ENCODE measurements at places on chromosomes 3 and 15.

GRCh38 chr15:74783072-74783807 lies 1.4 kb downstream of the CSK start:
- peak; percentile 53 for DNase-seq

DNA sequence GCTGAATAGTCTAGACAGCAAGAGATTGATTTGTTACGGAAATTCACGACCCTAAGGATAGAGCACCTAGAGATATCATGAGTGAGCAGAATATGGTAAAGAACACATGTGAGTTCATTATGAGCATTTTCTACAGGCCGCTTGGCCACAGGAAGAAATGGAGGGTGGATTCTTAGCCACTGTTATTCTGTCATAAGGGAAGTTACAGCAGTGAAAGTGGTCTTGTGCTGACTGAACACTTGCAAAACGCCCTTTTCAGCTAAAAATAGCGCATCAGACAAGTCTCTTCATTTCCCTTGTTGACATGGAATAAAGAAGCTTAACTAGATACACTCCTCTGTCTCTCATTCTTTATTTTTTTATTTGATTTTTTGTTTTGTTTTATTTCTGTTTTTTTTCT lies 19.8 kb downstream of the DGKG start:
- DNase-seq, result no peak

DNA sequence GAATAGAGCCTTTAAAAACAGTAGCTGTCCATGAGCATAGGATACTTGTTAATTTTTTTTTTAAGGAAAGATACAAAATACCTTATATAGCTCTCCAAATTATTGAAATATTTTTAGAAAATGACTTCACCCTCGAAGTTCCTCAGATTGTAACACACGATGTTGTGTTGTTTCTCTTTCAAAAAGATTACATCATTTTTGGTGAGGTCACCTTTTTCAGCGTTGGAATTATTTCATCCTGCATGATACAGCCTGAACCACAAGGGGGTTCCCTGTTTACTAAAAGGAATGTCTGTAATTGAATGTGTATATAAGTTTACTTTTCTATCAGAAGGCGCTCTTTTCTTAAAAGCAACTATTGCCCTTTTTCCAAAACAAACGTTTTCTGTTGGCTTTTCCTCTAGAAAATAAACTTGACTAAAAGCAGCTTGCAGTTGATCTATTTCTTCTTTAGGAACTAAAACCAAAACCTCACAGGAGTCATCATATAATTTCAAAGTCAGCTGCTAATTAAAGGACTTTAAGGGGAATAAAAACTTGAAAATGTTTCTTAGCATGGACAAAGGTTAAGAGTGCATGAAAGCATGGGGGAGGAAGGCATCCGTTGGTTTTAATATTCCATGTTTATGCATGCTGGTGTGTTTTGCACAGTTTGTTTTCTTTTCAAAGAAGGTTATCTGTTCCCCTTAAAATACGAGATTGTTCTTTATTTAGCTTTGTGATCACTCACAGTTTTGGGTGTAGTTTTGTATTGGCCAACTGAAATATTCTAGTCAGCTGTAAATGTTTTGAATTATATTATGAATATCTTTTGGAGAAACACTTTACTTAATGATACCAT lies 29.4 kb downstream of the LYSMD4 start:
- peak; percentile 57 for DNase-seq

- DNase-seq, result no peak
Observed at GRCh38 chr3:75906555-75907112, 121.3 kb upstream of the ZNF717 start.

DNA sequence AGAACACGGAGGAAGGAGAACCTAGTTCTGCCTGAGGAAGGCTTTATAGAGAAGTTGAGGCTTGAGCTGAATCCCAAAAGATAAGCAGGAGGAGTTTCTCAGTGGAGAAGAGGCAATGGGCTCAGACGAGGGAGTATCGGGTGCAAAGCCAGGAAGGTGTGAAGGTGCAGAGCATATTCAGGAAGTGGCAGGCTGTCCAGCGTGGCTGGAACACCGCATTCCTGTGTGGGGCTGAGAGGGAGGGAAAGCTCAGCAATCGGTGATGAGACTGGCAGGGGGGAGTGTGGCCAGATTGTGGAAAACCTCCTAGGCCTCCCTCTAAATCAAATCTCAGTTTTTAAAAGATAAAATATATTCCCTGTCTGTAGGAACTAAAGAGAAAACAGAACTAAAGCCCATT lies 63.0 kb downstream of the ARHGAP31 start:
- no peak for DNase-seq

DNA sequence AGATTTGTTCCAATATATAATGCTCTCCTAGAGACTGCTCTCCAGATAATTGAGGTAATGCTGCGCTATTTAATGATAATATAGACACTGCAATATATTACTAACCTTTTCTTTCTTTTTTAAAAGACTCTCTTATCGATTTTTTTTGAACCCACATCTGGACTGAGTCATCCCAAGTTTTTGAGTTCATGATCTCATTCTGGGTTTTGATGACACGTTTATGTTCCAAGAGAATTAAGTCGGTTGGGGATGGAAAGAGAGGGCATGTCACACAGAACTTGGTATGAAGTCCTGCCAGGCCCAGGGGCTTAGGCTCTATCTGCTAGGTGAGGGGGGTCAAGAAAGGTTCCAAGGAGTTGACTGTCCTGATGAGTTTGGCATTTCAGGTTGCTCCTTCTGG lies 431.1 kb downstream of the MFSD1 start:
- DNase-seq, result no peak

DNA sequence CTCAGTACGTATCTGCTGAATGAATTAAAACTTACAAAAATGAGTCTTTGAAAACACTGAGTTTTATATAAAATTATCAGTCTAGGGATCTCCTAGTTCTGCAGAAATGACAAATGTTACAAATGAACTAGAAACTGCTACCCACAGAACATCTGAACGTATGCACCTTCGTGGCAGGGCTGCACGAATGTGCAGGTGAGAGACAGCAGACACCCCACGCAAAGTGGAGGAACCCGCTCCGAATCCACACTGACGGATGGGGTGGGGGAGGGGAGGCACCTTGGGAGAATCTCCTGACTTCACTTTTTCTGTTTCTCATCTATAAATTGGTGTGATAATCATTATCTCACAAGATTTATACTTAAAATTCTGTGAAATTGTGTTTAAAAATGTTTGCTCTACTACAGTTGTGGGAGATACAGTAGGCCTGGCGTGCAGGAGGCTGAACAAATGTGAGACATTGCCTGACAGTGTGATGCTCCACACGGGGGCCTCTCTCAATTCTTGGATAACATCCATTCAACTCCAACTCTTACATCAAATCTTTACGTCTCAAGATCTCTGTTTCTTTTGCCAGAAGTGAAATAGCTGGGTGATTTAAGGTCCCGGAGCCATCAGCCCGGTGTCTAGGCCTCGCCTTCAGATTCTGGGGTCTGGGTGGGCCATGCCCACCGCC lies 86.9 kb downstream of the ATP10A start:
- no peak for DNase-seq

DNA sequence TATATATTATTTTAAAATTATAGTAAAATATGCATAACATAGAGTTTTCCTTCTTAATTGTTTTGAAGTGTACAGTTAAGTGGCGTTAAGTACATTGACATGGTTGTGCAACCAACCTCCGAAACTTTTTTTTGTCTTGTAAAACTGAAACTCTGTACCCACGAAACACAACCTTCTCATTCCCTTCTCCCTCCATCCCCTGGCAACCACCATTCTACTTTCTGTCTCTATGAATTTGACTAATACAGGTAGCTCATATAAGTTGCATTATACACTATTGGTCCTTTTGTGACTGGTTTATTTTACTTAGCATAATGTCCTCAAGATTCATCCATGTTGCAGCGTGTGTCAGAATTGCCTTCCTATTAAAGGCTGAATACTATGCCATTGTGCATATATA lies 179.4 kb downstream of the SATB1 start:
- DNase-seq, result no peak

DNA sequence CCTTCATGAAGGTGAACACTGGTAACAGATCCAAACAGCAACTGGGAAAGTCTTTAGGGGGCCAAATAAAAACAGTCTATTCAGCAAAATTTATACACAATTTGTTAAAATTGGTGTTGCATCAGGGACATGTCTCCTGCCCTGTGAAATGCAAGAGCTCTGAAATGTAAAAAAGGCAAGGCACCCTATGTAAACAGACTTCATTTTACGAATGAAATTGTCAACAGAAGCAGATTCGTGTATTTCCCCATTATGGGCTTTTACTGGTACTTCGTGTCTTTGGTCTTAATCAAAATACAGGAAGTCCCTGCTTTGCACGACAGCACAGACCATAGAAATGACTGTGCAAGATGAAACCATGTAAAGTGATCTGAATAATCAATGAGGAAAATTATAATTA lies 127.3 kb upstream of the THBS1 start:
- DNase-seq, result peak; percentile 8

GRCh38 chr3:72998466-72998865 lies 1.9 kb downstream of the PPP4R2 start:
- DNase-seq, result no peak

DNA sequence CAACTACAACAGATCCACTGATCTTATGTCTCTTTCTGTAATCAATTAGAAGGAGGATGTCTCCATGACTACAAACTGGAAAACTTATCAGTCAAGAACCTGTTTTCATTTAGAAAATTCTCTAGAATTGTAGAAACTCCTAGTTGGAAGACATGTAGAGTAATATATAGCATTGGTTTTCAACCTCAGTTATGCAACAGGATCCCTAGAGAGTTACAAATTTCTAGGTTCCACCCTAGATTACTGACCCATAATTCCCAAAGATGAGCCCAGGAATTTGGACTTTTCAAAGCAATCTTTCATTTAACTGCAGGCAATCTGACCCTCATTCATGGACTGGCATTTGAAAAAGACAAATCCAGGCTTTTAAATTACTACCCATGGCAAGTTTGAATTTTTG lies 116.9 kb upstream of the RAP2B start:
- no peak for DNase-seq

GRCh38 chr15:38424101-38424552 lies 29.8 kb upstream of the FAM98B start:
- DNase-seq, result no peak

DNA sequence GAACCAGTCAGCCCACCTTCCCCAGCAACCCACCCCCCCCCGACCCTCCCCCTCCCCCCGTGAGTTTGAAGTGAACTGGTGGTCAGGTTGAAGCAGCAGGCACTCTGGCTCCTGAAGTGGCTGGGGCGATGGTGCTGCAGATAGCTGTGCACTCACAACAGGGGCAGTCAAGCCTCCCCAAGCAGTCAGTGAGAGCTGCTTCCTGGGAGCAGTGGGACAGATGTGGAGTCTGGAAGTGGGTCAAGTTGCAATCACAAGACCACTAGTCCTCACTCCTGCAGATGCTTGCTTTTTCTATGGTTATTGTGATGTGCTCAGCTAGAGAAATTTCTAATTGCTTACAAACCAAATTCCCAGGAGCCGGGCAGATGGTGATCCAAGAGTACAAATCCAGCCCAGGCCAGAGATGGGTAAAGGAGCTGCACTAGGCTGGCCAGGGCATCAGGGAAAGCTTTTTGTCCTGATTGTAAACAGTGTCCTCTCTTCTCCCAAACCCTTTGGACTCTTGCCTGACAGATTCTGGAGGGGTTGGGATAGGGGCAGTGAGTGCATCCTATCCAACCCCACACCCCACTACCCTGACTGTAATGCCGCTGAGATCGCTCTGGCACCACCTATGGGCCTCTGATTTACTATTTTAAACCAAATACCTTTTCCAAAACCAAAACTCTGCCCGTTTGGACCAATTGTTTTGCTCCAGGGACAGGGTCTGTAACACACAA lies 9.8 kb upstream of the CLPX start:
- no peak for DNase-seq

DNA sequence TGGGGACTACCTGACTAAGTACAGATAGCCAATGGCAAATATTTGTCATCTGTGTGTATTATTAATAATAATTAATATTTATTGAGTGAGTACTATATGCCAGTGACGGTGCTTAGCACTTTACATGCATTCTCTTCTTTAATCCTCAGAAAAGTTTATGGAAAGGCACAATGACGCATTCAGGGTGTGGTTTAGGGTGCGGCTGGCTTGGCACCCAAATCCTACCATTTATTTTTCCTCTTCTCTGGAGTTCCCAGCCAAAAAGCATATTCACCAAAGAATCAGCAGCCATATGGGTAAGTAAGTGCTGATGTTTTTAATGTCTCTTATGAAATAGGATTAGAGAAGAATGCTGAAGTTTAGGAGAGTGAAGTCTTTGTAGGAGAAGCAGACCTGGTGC lies 140.4 kb upstream of the TP63 start:
- DNase-seq, result no peak

DNA sequence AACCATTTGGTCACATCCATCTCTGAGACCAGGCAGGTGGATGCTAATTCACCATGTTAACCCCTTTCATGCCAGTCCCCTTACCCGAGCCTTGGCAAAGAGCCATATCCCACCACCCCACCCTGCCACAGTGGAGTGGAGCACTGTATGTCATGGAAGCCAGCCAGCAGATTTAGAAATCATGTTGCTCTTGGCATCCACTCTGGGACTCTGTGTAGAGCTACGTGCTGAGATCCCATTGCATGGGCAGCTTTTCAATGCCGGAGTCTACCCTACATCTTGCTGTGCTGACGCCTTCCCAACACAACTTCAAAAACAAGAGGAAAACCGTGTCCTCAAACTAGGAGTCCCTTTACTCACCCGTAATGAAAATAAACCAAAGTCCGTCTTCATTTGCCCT lies 131.0 kb downstream of the NTRK3 start:
- DNase-seq, result no peak

DNA sequence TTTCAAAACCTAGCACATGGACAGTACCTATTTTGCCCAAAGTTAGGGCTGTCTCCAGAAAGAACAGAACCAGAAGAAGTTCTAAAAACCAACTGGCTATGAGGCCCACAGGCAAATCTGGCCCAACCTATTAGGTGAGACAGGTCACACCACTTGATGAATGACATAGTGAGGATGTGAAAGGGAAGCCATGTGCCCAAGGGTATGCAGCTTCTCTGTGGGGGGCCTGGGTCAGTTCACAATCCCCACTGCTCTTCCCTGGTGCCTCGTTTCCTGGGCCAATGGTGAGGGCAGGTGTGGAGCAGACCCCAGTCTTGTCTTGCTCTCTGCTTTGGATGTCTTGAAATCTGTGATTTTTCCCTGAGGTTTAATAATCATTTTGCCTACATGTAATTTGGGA lies 8.9 kb downstream of the INSYN1 start:
- no peak for DNase-seq

DNA sequence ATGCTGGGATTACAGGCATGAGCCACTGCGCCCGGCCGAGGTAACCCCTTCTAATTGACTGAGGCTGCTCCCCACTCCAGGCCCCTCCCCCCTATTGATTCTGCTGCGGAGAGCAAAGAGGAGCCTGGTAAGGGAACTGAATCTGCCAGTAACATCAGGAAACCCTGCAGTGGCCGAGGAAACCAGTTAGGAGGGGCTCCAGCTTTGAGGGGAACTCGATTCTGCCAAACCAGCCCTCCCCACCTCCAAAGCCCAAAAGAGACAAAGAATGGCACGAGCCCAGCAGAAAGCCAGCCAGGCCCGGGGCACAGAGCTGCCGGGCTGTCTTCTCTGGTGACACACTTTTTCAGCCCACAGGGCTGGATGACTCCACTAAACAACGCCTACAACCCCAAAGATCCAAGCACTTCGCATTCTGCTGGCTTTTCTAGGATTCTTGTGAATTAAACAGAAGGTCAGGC lies 15.0 kb upstream of the ACAD9 start:
- DNase-seq, result no peak

Data from CD4-positive, alpha-beta T cell treated with Interleukin-17A for 1 hour (primary cell).